ENCODE measurements at places on chromosomes 16 and 17.
A peak's percentile ranks its signal among the peaks of the same experiment; 100 is the strongest.

GRCh38 chr16:86569701-86570447 is 3.2 kb downstream of the FOXC2 start:
- DNase-seq: no peak

DNA sequence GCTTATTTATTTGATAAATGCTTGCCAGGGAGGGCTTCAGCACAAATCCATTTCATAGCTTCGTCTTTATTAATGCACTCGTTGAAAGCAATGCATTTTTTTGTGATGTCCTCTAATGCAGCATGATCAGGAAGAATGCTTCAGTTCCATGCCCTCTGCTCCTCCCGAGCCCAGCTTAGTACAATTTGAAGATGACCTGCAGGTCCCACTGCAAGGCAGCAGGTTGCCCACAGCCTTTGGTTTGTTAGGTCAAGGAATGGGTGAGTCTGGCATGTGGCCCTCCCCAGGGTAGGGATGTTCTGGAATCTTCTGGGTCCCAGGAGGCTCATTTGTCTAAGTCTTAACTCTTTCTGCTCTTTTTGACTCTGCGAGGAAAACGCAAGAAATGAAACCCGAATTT is 49.4 kb upstream of the MARCHF10 start:
- DNase-seq: no peak

DNA sequence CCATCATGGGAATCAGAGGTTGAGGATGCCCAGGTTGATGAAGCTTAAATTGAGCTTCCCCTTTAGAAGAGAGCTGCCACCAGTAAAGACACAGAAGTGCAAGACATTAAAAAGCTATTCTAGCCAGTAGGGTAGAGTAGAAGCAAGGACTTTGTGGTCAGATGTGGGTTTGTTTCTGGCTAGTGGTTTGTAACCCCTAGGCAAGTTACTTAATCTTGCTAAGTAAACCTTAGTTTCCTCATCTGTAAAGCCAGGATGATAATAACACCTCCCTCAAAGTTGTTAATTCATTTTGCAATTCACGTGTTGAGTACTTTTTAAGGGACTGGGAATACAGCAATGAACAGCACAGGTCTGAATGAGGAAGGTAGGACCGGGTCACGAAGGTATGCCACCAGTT is 3.6 kb downstream of the SNTB2 start:
- DNase-seq: no peak

DNA sequence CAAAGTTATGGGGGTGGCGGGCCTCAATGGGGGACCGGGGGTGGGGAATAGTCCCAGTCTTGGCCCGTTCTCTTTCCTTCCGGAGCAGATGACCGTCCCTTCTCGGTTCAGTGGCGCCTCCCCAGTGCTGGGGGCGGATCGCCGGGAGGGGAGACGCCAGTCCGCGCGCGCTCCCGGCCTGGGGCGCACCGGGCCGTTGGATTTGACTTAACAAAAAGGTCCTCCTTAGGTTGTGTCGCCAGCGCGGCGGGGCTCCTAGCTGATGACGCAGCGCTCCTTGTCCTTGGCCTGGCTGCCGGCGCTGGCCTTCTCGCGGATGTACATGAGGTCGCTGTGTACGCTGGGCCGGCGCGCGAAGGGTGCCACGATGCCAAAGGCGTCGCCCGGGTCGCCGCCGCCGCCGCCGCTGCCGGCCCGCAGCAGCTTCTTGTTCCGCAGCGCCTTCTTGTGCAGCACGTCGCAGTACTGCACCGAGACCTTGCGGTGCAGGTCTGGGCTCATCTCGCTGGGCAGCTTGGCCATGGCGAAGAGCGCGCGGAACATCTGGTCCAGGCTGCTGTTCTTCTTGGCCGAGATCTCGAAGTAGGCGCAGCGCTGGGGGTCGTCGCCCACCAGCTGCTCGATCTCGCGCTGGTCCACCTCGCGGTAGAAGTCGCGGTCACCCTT is 1.2 kb downstream of the RASD1 start:
- DNase-seq: no peak

DNA sequence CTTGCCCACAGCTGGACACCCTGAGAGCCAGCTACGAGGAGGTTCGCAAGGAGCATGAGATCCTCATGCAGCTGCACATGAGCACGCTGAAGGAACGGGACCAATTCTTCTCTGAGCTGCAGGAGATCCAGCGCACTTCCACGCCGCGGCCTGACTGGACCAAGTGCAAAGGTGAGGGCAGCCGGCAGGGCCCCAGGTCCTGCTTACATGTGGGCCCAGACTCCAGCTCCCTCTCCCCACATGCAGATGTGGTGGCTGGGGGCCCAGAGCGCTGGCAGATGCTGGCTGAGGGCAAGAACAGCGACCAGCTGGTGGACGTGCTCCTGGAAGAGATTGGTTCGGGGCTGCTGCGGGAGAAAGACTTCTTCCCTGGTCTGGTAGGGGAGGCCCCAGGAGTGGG is 16.2 kb upstream of the THAP11 start:
- DNase-seq: no peak

DNA sequence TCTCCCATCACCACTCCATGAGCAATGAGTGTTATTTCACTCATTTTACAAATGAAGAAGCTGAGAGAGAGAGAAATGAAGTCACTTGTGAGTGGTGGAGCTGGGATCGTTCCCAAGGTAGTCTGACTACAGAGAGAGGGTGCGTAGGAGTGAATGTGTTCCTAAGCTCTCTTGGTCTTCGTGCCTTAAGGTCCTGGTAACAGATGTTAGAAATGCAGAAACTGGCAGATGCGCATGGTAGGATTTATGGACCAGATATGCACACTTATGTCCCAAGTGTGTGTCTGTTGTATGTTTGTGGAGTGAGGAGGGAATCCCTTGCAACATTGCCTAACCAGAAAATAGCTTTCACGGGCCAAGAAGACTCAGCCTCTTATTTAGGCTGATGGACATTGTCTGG is 93.2 kb upstream of the ZNF469 start:
- no peak for DNase-seq

GRCh38 chr16:89096768-89097391 is 3.2 kb downstream of the ACSF3 start:
- peak; percentile 84 for DNase-seq
